ENCODE measurements at places on chromosomes 11 and 22.
A peak's percentile ranks its signal among the peaks of the same experiment; 100 is the strongest.

GRCh38 chr11:107252429-107253161 is 205.0 kb downstream of the CWF19L2 start:
- no peak for DNase-seq

- no peak for DNase-seq
Measured at GRCh38 chr11:58127350-58127749, 2.0 kb upstream of the OR9I1 start.

DNA sequence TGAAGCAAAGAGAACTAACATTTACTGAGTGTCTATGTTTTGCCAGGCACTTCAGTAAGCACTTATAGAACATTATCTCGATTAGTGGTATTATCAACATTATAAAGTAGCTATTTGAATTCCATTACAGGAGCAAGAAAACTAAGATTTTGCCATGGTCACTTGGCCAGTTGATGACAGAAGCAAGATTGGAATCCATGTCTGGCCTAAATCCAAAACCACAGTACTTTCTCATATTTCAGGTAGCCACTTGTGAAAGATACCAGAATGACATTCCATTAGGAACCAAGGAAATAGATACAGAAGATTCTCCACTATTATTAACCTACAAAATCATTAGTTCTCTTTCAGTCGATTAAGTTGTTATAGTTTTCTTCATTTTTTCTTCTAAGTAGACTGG is 691.0 kb upstream of the API5 start:
- no peak for DNase-seq

DNA sequence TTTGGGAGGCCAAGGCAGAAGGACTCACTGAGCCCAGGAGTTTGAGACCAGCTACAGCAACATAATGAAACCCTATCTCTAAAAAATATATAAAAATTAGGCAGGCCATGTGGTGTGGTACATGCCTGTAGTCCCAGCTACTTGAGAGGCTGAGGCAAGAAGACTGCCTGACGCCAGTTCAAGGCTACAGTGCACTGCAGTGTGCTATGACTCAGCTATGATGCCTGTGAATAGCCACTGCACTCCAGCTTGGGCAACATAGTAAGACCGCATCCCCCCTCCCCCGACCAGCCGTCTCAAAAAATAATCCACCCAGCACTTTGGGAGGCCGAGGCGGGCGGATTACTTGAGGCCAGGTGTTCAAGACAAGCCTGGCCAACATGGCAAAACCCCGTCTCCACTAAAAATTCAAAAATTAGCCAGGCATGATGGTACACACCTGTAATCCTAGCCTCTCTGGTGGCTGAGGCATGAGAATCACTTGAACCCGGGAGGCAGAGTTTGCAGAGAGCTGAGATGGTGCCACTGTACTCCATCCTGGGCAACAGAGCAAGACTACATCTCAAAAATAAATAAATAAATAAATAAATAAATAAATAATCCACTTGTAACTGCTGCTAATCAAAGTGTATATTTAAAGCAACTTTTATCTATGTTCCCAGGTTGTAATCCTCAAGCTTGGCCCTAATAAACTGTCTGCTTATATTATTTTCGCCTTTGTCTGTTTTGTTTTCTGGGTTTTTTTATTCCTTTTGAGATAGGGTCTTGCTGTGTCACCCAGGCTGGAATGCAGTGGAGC is 7.8 kb downstream of the HPS5 start:
- DNase-seq, result no peak

GRCh38 chr11:9277176-9277575 is 12.0 kb upstream of the DENND5A start:
- DNase-seq, result no peak

DNA sequence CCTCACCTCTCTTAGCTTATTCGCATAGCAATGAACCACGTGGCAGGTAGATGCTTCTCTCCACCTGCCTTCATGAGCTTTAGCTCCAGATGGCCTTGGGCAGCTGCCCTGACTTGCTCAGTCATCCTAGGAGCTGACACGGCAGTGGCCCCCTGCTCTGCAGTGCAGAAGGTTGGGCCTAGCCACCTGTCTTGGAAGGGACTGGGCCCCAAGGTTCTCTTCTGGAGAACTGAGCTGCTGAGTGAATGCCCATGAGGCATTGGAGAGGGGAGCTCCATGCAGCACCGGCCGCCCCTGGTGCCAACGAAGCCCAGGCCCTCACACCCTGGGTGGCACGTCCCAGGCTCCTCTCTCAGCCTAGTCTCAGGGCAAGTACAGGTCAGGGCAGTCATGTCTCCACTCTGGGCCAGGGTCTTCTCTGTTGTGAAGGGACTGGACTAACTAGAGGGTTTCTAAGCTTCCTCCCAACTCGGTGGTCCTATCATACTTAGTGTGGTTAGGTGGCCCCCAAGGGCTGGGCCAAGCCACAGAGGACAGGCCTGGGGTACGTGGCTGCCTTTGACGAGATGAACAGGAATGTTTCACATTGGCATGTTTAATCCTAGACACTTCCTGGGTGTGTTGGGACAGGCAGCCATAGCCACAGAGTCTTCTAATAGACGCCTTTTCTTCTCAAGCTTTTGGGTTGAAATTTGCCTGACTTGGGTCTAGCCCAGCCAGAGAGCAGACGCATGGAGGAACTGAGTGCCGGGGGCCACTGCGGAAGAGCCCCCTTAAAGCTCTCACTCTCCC is 47.9 kb downstream of the ALX4 start:
- no peak for DNase-seq

DNA sequence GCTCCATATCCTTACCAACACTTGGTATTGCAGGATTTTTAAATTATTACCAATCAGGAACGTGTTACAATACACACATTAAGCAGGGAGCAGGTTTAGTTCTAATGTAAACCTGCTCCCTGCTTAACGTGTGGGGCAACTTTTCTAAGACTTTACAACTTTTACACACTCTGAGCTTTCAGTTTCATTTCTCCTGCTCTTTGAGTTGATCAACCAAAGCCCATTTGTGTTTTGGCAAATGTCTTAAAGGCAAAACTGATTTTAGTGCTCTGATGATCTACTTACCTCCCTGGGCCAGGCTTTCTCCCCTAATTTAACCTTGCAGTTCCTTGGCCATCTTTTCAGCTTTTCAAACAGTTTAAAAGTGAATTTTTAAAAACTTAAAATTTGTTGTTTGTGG is 70.9 kb downstream of the ZBTB44 start:
- no peak for DNase-seq

GRCh38 chr11:94330789-94331188 is 26.4 kb downstream of the IZUMO1R start:
- DNase-seq, result no peak

DNA sequence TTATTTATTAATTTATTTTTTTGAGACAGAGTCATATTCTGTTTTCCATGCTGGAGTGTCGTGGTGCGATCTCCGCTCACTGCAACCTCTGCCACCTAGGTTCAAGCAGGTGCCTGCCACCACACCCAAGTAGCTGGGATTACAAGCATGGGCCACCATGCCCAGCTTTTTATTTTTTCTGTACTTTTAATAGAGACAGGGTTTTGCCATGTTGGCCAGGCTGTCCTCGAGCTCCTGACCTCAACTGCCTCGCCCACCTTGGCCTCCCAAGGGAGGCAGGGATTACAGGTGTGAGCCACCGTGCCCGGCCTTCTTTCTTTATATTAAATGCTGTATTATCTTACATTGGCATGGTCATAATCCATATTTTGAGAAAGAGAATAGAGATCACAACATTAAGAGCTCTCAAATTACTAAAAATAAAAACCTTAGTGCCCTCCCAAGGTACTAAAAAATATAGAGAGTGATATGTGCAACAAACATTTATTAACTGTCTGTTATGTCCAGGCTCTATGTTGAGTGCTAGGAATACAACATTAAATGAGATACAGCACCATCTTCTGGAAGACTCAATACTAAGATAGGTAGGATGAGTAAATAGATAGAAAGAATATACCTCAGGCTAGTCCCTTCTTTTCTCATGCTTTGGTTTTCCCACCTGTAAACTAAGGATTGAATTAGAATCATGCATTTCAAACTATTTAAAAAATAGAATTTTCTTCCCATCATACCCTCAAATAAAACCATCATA is 84.1 kb downstream of the BBOX1 start:
- DNase-seq, result peak; percentile 11

DNA sequence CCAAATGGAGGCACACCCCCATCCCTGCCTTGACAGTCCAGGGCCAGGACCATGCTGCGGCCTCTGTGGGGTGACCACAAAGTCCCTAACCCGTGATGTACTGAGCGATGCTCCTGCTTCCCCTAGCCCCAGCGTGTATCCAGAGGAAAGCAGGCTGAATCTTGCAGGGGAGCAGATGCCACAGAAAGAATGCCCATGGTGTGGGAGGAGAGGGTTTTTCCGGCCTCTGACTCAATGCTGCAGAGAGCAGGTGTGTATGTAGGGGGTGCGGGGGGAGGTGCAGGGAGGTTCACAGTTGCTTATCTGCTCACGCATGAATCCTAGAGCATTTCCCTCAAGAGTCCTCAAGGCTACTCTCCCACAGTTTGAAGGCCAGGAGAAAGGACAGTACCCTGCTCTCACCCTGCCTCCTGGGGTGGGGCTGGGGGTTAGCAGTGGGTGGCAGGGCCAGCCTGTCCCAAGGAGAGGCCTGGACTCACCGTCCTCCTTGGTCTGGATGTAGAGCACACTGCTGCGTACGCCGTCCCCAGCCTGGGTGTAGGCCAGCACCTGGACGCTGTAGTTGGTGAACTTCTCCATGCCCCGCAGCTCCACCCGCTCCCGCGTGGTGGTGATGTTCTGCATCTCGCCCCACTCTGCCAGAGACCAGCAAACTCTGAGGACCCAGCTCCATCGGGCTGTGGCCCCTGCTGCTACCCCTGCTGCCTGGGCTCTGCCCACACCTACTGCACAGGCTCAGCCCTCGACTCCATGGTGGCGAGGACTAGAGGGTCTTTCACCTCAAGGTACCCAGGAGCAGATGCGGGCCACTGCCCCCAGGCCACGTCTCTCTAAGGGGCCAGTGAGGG is 130.8 kb downstream of the CEP164 start:
- DNase-seq, result no peak

DNA sequence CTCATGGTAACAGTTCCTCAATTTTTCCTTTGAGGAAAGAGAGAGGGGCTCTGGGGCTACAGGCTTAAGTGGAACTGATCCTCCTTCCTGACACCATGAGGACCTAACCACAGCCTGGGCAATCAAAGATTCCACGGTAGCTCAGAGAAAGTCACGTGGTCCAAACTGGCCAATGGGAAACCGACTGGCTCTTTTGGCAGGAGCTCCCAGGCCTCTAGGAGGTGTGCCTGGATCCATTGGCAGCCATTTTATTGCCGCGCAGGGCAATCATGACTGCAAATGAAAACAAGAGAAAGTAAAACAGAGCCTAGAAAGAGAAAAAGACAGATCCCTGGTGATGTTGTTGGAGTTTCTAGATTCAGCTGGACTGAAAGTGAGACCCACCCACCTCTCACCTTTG is 27.3 kb upstream of the ASPHD2 start:
- DNase-seq, result no peak

DNA sequence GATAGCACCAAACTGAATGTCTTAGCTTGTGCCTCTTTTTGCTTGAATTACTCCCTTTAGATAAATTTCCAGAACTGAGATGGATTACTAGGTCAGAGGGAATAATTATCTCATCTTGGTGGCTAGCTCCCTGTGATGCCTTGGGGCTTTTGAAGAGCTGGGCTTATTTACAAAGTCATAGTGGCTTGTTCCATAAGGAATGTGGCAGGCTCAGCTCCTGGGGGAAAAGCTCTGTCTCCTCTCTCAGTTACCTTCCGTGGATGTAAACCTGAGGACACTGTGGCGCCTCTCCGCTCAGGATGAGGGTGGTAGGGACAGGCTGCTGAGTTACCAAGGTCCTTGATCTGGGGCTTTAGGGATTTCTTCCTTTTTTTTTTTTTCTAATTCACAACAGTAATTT is 121.7 kb downstream of the PARVA start:
- no peak for DNase-seq

DNA sequence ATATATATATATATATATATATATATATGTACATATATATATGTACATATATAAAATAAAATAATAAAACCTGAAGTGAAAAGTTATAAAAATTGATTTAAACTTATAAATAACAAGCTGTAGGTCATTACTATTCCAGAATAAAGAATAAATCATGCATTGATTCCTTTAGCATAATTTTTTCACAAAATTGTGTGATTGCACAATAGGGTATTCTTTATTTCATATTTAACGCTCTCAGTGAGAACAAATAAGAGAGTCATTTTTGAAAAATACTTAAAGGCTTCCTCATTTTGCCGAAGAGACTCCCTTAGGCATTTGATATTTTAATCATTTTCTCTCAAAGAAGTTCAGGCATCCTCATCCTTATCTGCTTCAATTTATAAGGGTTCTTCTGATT is 41.3 kb upstream of the API5 start:
- DNase-seq, result no peak

DNA sequence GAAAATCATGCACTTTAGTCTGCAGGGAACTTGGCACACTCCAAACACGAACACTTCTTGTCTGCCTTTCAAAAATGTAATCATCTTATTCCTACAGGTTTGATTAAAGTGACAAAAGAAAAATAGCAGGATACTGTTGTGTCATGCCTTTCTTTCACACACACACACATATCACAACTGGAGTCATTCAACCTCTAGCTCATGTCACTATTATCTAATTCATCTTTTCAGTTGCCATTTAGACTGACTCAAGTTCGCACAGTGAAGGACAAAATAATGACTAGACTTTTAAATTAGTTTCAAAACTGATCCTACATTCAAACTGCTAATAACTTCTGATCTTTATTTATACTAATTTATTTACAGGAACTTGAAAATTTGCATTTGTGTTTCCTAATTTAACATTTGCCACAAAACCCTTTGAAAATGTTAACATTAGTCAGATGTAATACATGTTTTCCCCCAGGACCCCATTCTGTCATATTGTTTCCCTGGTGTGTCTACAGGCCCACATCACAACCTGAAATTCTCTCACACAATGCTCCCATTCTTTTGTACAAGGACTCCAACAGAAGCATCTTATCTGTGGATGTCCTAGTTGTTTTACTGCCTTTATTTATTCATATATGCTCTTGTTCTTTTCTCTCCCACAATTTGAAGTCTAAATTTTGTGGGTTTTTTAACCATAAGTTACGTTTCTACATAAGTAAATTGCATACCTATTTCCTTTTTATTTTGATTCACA is 171.1 kb downstream of the GRIA4 start:
- DNase-seq, result no peak

GRCh38 chr11:35197292-35197691 is 58.3 kb downstream of the CD44 start:
- no peak for DNase-seq

GRCh38 chr11:45354976-45355705 is 69.0 kb upstream of the SYT13 start:
- DNase-seq, result peak; percentile 15

DNA sequence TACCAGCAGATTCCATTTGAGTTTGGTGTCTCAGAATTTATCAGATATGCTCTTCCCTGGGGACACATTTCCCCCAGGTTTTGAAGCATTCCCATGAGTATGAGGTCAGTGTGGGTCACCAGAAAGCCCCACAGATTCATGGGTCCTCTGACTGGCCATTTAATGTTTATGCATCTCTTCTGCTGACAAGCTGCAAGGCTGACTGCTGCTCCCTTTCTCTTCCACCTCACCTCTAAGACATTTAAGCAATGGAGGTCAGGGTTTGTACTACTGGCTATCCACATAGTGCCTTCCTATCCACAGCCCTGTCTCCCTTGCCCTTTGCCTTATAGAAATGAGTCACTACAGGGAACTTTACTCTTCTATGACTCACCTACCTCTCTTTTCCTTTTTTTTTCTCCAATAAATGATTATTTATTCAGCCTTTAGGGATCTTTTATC is 106.0 kb upstream of the TIMP3 start:
- peak; percentile 15 for DNase-seq

Measured in AG09319 (cell line).